ENCODE measurements at places on chromosomes 2 and 18.

DNA sequence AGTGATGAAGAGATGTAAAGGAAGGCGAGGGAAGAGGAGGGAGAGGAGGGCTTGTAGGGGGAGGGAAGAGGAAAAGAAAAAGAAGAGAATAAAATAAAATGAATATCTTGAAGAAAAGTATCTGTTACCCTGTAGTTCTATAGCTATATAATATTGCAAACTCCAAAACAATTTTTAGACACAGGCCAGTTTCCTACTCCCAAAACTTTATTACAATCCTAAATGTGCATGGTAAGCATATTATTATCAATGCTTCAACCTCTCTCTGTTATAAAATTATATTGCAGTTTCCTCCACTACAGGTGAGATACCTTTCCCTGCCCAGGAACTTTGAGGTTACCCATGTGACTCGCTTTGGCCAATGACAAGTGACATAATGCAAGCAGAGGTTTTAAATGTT lies 1351.6 kb upstream of the NRXN1 start:
- DNase-seq = no peak

DNA sequence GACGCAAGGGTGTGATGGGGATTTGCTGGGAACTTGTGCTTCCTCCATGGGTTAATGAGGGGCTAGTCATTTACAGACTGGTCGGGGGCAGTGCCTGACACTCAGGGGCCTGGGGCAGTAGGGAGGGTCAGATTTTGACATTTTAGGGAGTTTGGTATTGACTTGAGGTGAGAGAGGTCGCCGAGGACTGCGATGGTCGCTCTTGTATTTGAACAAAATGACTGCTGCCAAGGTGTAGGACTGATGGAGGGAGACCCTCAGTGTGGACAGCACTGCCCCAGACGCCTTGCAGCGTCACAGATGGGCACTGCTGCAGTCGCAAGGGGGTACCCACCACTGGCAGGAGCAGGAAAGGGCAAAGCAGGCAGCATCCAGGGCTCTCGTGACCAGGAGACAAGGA lies 182.9 kb downstream of the RTP5 start:
- DNase-seq = no peak

DNA sequence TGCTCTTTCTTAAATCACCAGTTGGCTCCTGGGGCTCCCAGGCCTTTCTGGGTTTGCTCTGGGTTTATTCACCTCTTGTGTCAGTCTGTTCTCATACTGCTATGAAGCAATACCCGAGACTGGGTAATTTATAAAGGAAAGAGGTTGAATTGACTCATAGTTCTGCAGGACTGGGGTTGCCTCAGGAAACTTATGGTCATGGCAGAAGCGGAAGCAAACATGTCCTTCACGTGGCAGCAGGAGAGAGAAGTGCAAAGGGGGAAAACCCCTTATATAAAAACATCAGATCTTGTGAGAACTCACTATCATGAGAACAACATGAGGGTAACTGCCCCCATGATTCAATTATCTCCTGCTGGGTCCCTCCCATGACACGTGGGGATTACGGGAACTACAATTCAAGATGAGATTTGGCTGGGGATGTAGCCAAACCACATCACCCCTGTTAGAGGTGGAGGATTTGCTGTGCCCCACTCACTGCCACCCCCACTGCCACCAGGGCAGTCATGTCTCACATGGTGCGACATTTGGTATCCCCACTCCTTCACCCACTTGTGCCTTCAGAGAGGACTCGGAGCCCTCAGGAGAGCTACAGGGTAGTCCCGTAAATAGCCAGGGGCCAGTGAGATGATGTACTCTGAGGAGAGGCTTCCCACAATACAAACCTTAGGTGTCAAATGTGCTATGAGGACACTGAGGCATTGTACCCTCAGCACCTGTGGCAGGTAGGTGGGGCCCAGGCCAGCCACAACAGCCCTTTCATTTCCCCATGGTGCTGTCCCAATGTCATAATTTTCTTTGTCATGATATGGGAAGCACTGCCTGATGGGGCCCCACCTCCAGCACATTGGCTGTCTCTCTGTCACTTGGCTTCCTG lies 35.7 kb downstream of the CDC42EP3 start:
- DNase-seq = no peak

- DNase-seq = no peak
Observed at GRCh38 chr2:71929482-71929772, 218.2 kb downstream of the CYP26B1 start.
